Upper lobe of left lung (tissue), 6 donors: ENCODE measurements at places on chromosomes 1 and 21. TPM values are rescaled to one million over a fixed set of nuclear protein-coding genes. Genes with fewer than 3 reads are reported as not detected.
A peak's percentile ranks its signal among the peaks of the same experiment; 100 is the strongest.

Gene TRPM2
- total RNA-seq, result 13.8 TPM

Gene CFAP141
- not detected for total RNA-seq

Gene GREM2
- not detected for total RNA-seq

GRCh38 chr1:80892539-80892938 is 908.2 kb upstream of the ADGRL2 start:
- no peaks in the 10 kb centered on the region for H3K27me3 ChIP-seq
- H3K4me1 ChIP-seq, result no peaks in the 10 kb centered on the region
- DNase-seq, result no peak
- H3K36me3 ChIP-seq, result no peaks in the 10 kb centered on the region
- no peak overlapping the region for H3K4me3 ChIP-seq
- no peak overlapping the region for H3K27ac ChIP-seq

- H3K4me3 ChIP-seq, result no peak overlapping the region
- no peaks in the 10 kb centered on the region for H3K36me3 ChIP-seq
- H3K27ac ChIP-seq, result no peak overlapping the region
Measured at GRCh38 chr1:164999146-164999545, 357.4 kb downstream of the LMX1A start.

DNA sequence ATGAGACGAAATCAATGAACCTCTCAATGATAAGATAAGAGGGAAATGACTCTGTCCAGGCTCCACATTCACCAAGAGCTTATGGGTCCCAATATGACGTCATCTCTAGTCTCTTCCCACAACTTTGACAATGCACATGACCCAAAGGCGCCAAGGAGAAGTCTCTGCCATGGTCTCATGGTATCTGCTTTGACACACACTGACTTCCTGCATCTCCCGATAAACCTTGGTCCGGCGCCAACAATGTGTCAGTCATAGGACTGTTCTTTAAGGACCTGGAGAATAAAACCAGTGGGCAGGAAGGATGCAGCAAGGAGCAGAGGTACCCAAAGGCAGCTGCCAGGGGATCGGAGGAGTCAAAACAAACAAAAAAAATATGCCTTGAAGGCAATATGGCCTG is 46.9 kb upstream of the TMEM51 start:
- H3K4me1 ChIP-seq, result no peaks in the 10 kb centered on the region
- H3K4me3 ChIP-seq, result no peak overlapping the region
- H3K36me3 ChIP-seq, result no peaks in the 10 kb centered on the region

DNA sequence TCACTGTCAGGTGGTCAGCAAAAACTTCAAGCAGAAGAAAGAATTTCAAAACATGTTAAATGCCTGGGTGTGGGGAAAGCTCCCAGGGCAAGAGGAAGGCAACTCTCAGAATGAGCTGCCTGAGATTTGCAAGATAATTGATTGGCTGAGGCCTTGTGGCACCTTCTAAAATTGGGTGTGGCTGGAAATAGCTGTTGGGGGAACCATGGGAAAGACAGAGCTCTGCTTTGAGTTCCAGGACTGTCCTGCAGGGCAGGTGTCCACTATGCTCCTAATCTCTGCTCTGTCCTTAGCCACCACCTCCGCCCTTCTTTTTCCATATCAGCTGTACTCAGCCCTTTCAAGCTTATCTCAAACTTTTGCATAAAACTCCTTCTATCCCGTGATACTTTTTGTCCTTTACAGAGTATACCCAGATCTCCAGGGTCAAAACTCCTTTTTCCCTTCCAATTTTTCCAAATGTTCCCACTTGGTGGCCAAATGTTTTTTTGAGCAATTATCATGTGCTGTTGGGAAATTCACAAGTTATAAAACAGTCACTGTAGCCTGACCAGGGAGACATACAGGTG is 23.8 kb upstream of the PPP2R5A start:
- H3K4me1 ChIP-seq, result peaks cover 5% of the 10 kb centered on the region
- H3K4me3 ChIP-seq, result no peak overlapping the region
- DNase-seq, result no peak
- H3K27me3 ChIP-seq, result no peaks in the 10 kb centered on the region

GRCh38 chr1:235999259-235999925 is 65.5 kb downstream of the NID1 start:
- no peaks in the 10 kb centered on the region for H3K36me3 ChIP-seq
- peaks cover 23% of the 10 kb centered on the region for H3K4me1 ChIP-seq
- no peaks in the 10 kb centered on the region for H3K27me3 ChIP-seq

DNA sequence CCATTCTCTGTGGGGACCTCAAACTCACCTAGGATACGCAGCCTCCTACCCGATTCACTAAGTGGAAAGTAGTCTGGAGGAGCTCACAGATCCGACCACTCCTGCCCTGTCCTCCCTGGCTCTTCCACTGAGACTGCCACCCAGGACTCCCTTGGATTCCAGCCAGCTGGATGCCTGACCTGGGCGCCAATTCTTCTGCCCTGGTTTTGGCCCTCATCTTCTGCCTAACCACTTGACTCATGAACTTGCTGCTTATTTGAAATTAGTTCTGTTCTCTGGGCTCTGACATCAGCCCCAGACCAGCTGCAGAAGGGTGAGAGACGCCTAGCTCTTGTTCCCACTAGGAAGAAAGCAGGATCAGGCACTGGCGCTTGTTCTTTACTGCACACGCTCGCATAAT is 48.9 kb downstream of the SLC35D1 start:
- H3K4me3 ChIP-seq, result no peak overlapping the region
- H3K27ac ChIP-seq, result no peak overlapping the region
- H3K4me1 ChIP-seq, result peaks cover 3% of the 10 kb centered on the region
- H3K36me3 ChIP-seq, result peaks cover 6% of the 10 kb centered on the region
- no peak for DNase-seq

DNA sequence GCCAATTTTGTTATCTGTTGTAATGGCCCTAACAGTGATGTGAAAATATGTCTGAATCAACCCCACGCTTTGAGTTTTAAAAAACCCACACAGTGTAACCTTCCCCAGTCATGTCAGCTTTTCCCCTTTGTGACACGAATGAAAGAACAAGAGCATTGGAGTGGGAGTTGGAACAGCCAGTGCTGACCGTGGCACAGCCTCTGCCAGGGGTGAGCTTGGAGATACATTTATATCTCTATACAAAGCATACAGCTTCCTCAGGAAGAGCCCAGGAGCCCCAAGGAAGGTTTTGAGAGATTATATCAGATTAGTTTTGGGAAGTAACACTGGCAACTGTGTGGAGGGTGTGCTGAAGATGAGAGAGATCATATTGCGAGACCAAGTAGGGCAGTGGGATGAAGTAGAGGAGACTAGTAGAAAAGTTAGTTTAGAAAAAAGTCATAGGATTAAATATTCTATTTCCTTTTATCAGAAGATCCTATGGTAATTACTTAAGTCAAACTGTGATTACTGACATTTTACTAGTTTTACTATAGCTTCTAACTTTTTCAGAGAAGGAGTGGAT is 15.9 kb downstream of the LRRC8B start:
- H3K4me3 ChIP-seq, result no peak overlapping the region
- peaks cover 23% of the 10 kb centered on the region for H3K4me1 ChIP-seq
- H3K36me3 ChIP-seq, result no peaks in the 10 kb centered on the region
- H3K27ac ChIP-seq, result no peak overlapping the region
- no peaks in the 10 kb centered on the region for H3K27me3 ChIP-seq

DNA sequence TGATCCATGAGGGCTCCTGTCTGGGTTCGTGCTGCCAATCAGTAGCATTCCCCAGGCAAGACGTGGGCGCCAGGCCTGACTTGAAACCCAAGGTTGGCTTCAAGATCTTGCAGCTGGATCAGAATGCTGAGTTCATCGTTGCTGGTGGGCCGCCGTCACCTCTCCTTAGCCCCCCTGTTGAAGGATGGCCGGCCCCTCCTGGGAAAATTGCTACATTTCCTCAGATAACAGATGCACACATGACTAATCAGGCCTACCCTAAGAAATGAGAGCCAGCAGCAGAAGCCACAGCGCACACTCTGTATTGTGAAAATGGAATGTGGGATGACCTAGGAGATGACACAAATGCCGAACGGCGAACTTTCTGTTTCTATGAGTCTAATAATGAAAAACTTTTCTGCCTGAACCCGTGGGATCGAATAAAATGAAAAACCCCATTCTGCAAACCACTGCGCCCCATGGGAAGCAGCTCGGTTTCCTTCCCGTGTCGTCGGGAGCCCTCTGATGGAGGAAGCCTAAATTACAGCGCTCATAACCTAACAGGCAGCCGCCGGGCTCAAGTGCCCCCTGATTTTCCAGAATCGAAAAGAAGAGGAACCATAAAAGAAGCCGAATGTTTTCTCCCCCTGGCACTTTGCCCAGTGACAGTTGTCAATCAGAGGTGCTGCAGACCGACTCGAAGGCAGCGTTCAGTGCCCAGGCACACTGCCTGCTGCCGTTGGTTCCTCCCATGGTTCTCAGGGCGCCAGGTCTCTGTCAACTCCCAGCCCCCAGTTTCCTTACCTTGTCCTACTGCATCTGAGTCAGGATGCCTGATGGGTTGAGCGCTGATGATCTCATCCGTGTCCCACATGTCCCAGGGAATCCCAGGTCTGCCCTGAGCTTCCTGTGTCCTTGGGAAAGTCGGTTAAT is 38.2 kb upstream of the H6PD start:
- H3K27me3 ChIP-seq, result no peaks in the 10 kb centered on the region
- no peak overlapping the region for H3K4me3 ChIP-seq
- peak; percentile 71 for DNase-seq
- H3K36me3 ChIP-seq, result no peaks in the 10 kb centered on the region
- H3K4me1 ChIP-seq, result peaks cover 10% of the 10 kb centered on the region

GRCh38 chr1:82299656-82300055 is 498.9 kb downstream of the ADGRL2 start:
- H3K4me3 ChIP-seq, result no peak overlapping the region
- no peak overlapping the region for H3K27ac ChIP-seq
- no peaks in the 10 kb centered on the region for H3K36me3 ChIP-seq
- H3K27me3 ChIP-seq, result no peaks in the 10 kb centered on the region
- no peak for DNase-seq

- H3K27ac ChIP-seq, result no peak overlapping the region
- H3K36me3 ChIP-seq, result no peaks in the 10 kb centered on the region
- no peak for DNase-seq
Measured at GRCh38 chr21:25656412-25656811, 17.4 kb downstream of the JAM2 start.
